ENCODE measurements at places on chromosomes 11 and 22.

DNA sequence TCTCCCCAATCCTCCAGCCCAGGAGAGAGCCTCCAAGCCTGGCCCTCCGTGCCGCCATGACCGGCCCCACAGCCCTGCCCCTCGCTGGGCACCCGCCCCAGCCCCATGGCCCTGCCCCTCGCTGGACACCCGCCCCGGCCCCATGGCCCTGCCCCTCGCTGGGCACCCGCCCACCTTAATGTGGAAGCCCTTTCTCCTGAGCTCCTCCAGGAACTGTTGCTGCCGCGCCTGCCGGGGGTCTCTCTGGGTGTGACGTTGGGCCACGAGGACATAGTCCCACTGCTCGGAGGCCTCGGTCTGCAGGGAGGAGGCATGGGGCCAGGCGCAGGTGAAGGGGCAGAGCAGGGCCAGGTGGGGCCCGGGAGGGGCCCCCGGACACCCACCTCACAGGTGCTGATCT is 8.2 kb downstream of the ANO9 start:
- peaks cover 8% of the 10 kb centered on the region for H3K4me1 ChIP-seq
- H3K27me3 ChIP-seq = no peaks in the 10 kb centered on the region
- no peak overlapping the region for H3K4me3 ChIP-seq
- H3K27ac ChIP-seq = no peak overlapping the region

- H3K27ac ChIP-seq = no peak overlapping the region
- H3K27me3 ChIP-seq = no peaks in the 10 kb centered on the region
- H3K36me3 ChIP-seq = peaks cover 2% of the 10 kb centered on the region
Measured at GRCh38 chr11:5928271-5928670, 13.8 kb upstream of the OR56A3 start.

- peak overlapping the region; percentile 100 for H3K4me3 ChIP-seq
- peak; percentile 72 for DNase-seq
- peaks cover 26% of the 10 kb centered on the region for H3K36me3 ChIP-seq
- peaks cover 69% of the 10 kb centered on the region for H3K4me1 ChIP-seq
Measured at GRCh38 chr11:65419772-65420481, 2.7 kb upstream of the NEAT1 start.

GRCh38 chr11:104531075-104531474 is 367.1 kb upstream of the PDGFD start:
- peaks cover 2% of the 10 kb centered on the region for H3K27me3 ChIP-seq
- H3K4me1 ChIP-seq = peaks cover 6% of the 10 kb centered on the region
- H3K36me3 ChIP-seq = no peaks in the 10 kb centered on the region
- no peak overlapping the region for H3K4me3 ChIP-seq

- no peaks in the 10 kb centered on the region for H3K27me3 ChIP-seq
- no peaks in the 10 kb centered on the region for H3K4me1 ChIP-seq
- H3K4me3 ChIP-seq = no peak overlapping the region
- H3K27ac ChIP-seq = no peak overlapping the region
Measured at GRCh38 chr22:28139961-28140360, 220.9 kb upstream of the PITPNB start.

GRCh38 chr11:15967966-15968365 is 388.4 kb downstream of the SOX6 start:
- no peak overlapping the region for H3K27ac ChIP-seq
- DNase-seq = no peak
- H3K27me3 ChIP-seq = no peaks in the 10 kb centered on the region
- H3K4me3 ChIP-seq = no peak overlapping the region

GRCh38 chr22:22928666-22929380 is 41.2 kb downstream of the IGLL5 start:
- H3K36me3 ChIP-seq = no peaks in the 10 kb centered on the region
- no peaks in the 10 kb centered on the region for H3K27me3 ChIP-seq
- peaks cover 38% of the 10 kb centered on the region for H3K4me1 ChIP-seq
- H3K4me3 ChIP-seq = peak overlapping the region; percentile 14

GRCh38 chr22:42073621-42074041 is 417 bp upstream of the PHETA2 start:
- H3K4me1 ChIP-seq = peaks cover 31% of the 10 kb centered on the region
- peaks cover 3% of the 10 kb centered on the region for H3K36me3 ChIP-seq
- DNase-seq = no peak
- H3K4me3 ChIP-seq = peak overlapping the region; percentile 49
- H3K27ac ChIP-seq = peak overlapping the region; percentile 64
- no peaks in the 10 kb centered on the region for H3K27me3 ChIP-seq

Data from activated naive CD8-positive, alpha-beta T cell treated with anti-CD3 and anti-CD28 coated beads, Interleukin-2, amount 50 U/mL, for 24 hours (primary cell).